CD8-positive, alpha-beta memory T cell (primary cell): ENCODE measurements at places on chromosomes 7 and 10.

DNA sequence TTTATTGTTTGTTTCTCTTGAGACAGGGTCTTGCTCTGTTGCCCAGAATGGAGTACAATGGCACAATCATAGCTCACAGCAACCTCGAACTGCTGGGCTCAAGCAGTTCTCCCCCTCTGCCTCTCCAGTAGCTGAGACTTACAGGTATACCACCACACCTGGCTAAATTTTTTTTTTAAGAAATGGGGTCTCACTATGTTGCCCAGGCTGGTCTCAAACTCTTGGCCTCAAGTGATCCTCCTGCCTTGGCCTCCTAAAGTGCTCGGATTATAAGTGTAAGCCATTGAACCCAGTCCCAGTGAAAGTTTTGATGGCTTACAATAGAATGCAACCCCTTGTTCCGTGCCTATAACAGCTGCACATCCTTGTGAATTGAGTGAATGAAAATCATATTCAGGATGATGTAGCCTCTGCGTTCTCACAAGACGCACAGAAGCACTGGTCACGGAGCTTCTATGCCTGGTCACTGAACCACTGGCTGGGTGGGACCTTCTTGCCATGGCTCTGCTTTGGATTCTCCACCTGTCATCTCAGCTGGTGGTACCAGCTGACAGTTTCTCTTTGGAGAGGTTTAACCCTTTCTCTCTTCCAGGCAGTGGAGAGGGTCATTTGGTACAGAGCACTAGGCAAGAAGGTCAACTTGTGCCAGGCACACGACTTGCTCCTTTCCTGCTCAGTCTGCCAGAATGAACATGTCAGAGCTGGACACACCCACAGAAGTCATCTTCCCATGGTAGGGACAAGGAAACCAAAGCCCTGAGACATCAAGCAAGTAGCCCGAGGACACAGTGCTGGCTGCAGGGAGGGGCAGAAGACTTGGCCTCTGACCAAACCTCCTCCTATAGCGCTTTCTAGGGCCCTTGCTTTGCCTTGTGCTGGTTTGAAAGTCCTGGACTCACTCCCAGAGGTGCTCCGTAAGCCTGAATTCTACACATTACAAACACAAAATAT, 89.6 kb downstream of the ATXN7L1 start:
- H3K4me1 ChIP-seq, result no peaks in the 10 kb centered on the region
- no peaks in the 10 kb centered on the region for H3K27me3 ChIP-seq
- H3K4me3 ChIP-seq, result no peak overlapping the region

GRCh38 chr7:83162402-83163256, at the start of gene PCLO:
Gene PCLO (minus strand): TSS chr7:83162884. CDS start chr7:83162592, 292 bp downstream.
- no peaks in the 10 kb centered on the region for H3K4me1 ChIP-seq
- H3K27ac ChIP-seq, result no peak within 1 kb of the TSS
- no peaks in the 10 kb centered on the region for H3K27me3 ChIP-seq

- no peaks in the 10 kb centered on the region for H3K36me3 ChIP-seq
- peak; percentile 45 for DNase-seq
- H3K4me3 ChIP-seq, result no peak overlapping the region
- no peak overlapping the region for H3K27ac ChIP-seq
- no peaks in the 10 kb centered on the region for H3K27me3 ChIP-seq
Observed at GRCh38 chr10:110387983-110388686, 83.4 kb upstream of the SMNDC1 start.

GRCh38 chr10:60208676-60209269, 180.9 kb downstream of the ANK3 start:
- no peak overlapping the region for H3K4me3 ChIP-seq
- no peak for DNase-seq
- no peaks in the 10 kb centered on the region for H3K27me3 ChIP-seq
- H3K36me3 ChIP-seq, result peaks cover 3% of the 10 kb centered on the region
- H3K4me1 ChIP-seq, result peaks cover 13% of the 10 kb centered on the region
- H3K27ac ChIP-seq, result no peak overlapping the region

GRCh38 chr10:69863580-69863979, 61.9 kb downstream of the COL13A1 start:
- DNase-seq, result no peak
- H3K4me3 ChIP-seq, result no peak overlapping the region
- no peaks in the 10 kb centered on the region for H3K4me1 ChIP-seq
